GM20000 (cell line): ENCODE measurements at places on chromosomes 2 and 18.

DNA sequence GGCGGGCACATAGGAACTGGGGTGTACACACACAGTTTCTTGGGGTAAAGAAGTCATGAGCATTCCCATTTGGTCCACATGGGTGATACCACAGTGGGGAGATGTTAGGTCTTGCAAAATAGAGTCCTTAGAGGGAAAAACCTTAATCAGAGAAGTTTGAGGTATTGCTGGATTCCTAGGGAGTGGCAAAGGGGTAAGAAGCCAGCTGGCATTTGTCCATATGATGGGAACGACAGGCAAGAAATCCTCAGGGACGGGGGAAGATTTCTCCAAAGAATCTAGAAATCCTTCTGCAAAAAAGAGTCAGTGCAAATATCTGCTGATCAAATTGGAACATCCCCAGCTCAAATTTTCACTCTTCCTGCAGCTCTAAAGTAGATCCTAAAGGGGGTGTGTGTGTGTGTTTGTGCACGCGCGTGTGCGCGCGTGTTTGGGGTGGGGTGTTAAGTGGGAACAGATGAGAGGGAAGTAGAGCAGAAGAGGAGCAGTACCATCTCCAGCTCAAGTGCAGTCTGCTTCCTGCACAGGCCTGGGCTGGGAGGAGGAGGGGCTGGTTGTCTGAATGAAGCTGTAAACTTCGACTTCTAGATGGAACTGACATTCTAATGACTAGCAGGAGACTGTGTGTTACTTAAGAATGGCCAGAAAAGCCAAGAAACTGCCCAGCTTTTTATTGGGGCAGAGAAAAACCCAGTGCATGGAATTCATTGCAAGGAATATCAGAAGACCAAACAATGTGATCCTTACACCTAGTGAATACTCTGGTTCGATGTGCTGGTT, 168.0 kb downstream of the SPP2 start:
- no peak for DNase-seq

DNA sequence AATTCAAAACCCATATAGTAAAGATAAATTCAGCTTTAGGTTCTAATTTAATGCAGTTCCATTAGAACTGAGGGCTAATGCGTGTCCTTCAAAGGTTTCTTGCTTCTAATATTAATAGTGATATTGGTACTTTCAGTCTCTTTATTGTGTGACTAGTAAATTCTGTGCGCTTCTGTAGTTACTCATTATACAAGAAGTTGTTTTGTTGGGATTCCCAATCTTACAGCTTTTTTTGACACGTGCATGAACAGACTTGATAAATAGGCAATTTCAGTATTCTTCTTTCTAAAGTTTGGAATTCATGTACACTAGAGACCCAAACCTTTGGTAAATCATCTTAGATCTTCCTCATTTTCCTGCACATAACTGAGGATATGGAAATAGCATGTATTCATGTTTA, 71.8 kb downstream of the HAUS1 start:
- peak; percentile 32 for DNase-seq

- DNase-seq: no peak
Observed at GRCh38 chr2:37625156-37625555, 46.3 kb downstream of the CDC42EP3 start.

DNA sequence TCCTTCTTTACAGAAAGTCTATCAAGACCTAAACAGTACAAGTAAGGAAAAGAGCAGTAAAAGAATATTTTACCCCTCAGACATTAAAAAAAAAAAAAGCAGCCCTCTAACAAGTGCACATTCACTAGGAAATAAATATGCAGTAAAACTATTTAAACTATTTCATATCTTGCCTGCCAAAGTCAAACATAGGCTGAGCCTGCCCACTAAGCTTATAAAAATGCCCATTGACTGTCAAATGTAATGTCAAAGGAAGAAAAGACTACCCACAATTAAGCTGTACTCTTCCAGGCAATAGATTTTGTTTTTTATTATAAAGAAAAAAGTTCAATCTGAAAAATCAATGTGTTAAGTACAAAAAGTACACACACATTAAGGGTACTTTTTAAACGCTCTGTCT, 11.8 kb downstream of the ALS2 start:
- no peak for DNase-seq

- no peak for DNase-seq
Observed at GRCh38 chr2:25050128-25050527, 8.3 kb downstream of the EFR3B start.

- no peak for DNase-seq
Observed at GRCh38 chr18:63192126-63192884, 127.3 kb downstream of the BCL2 start.

GRCh38 chr2:211453311-211453887, 897.0 kb downstream of the CPS1 start:
- no peak for DNase-seq

DNA sequence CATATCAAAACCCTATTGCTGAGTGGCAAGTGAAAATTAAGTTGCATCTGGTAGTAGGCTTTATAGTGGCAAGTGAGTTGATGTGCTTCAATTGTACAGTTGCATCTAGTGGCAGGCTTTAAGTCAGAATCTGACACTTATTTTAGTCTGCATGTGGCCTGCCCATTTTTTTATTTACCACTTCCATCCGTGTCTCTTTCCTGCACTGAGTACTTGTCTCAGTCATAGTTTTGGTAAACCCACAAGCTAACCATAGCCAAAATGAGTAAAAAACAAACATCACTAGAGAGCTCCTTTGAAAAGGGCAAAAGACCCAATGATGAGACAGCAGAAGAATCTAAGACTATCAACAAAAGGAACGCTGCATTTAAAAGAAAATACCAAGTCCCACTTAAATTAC, 96.0 kb upstream of the CRACDL start:
- no peak for DNase-seq

DNA sequence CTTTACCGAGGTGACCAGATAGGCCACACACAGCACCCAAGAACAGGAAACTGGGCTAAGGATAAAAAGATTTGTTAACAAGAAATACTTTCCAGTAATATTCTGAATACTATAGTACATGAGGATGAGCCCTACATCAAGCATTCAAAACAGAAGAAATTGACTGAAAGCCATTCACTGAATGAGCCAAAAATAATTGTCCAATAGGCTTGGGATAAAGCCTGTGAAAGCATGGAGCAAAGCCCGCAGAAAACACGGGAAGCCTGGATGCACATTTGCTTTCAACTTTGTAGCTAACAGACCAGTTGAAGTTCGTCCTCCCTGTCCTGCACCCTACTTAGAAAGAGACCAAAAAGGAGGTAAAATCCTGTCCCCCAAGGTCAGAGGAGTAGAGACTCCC, 56.3 kb downstream of the DIPK1C start:
- DNase-seq: no peak

DNA sequence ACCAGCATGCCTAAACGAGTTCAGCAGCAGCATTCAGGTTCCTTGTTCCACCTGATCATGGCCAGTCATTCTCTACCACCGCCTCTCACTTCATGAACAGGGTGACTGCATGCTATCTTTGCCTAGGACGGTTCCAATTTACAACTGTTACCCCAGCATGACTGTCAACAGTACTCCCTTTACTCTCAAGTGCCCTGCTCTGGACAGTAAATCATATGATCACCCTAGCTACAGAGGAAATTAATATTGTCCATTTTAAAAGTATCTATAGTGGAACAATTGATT, 25.7 kb downstream of the MGAT4A start:
- no peak for DNase-seq

- DNase-seq: no peak
Observed at GRCh38 chr2:192060161-192060560, 134.6 kb downstream of the TMEFF2 start.

GRCh38 chr2:154402213-154402612, 296.3 kb upstream of the KCNJ3 start:
- DNase-seq: no peak

DNA sequence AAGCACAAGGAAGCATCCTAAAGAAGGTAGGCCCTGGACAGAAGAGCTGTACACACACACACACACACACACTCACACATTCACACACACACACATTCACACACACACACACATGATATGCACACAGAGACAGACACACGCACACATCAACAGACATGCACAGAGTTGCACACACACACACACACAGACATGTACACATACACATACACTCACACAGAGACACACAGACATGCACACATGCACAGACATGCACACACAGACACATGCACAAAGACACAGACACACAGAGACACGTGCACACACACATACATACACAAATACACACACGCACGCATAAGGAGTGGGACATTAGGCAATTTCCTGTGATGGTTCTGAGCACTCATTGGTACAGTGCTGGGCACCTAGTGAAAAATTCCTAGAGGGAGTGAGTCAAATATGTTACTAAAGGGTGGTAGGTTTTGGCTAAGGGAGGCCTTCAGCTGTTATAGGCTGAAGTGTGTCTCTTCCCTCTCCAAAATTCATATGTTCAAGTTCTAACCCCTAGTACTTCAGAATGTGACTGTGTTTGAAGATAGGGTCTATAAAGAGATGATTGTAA, 26.4 kb downstream of the THNSL2 start:
- no peak for DNase-seq

- no peak for DNase-seq
Observed at GRCh38 chr2:176960736-176961520, 251.7 kb upstream of the HNRNPA3 start.

- DNase-seq: no peak
Observed at GRCh38 chr2:170533156-170533555, 182.0 kb upstream of the SP5 start.

GRCh38 chr2:122445003-122445402, 689.6 kb downstream of the TSN start:
- DNase-seq: no peak

GRCh38 chr2:178157574-178157973, 36.7 kb upstream of the OSBPL6 start:
- no peak for DNase-seq

GRCh38 chr2:232926431-232926939, 56.4 kb downstream of the SNORC start:
- no peak for DNase-seq

- DNase-seq: no peak
Observed at GRCh38 chr2:9434489-9434888, 11.0 kb downstream of the CPSF3 start.
